ENCODE measurements at places on chromosomes 4 and X.

DNA sequence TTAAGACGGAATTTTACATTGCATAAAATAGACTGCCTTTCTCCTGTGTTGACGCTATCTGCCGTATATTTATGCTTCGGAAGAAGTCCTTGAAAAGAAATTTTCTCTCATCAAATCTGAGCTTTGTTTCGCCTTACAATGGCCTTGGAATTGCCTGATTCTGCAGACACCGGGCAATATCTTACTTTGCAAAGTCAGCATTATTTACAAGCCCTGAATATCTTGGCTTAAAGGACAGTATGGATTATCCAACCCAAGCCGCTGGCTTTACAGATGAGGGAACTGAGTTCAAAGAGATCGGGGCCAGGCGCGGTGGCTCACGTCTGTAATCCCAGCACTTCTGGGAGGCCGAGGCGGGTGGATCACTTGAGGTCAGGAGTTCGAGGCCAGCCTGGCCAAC lies 1.1 kb upstream of the MANBA start:
- H3K27ac ChIP-seq, result no peak overlapping the region
- peak overlapping the region; percentile 95 for H3K4me3 ChIP-seq
- no peaks in the 10 kb centered on the region for H3K36me3 ChIP-seq
- H3K27me3 ChIP-seq, result no peaks in the 10 kb centered on the region
- peaks cover 26% of the 10 kb centered on the region for H3K4me1 ChIP-seq

DNA sequence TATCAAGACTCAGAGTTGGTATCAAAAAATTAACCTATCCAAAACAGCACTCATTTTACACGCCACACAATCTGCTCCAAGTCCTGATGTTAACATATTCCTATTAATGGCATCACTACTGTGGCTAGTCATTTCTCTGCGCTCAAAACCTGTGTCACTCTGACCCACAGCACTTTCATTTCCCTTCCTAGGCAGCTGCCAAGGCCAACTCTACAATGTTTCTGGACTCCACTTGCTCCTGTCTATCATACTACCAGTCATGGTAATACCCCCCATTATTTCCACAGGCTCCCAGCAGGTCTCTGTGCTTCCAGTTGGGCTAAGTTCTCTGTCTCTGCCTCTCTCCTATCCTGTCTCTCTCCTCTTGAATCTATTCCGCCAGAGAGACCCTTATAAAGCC lies 323.6 kb downstream of the NR3C2 start:
- H3K36me3 ChIP-seq, result no peaks in the 10 kb centered on the region
- no peak overlapping the region for H3K4me3 ChIP-seq
- no peaks in the 10 kb centered on the region for H3K27me3 ChIP-seq
- H3K27ac ChIP-seq, result no peak overlapping the region

GRCh38 chr4:37816719-37817118 lies 9.8 kb upstream of the PGM2 start:
- no peak overlapping the region for H3K4me3 ChIP-seq
- 0 out of 2 replicates have a peak, but pooled peaks cover 4% of the 10 kb centered on the region for H3K4me1 ChIP-seq
- H3K27me3 ChIP-seq, result no peaks in the 10 kb centered on the region
- no peak overlapping the region for H3K27ac ChIP-seq

DNA sequence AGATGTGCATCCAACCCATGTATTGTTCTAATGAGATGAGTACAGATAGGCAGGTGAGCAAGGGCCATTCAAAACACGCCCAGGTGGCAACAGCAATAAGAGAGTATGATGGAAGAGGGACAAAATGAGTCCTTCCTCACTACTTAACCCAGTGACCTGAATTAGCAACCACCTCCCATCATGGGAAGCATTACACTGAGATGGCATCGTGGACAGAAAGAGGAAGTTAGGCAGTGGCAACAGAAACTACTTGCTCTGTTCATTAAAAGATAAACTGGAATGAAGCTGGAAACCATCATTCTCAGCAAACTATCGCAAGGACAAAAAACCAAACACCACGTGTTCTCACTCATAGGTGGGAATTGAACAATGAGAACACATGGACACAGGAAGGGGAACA lies 17.2 kb downstream of the RXFP1 start:
- H3K27ac ChIP-seq, result no peak overlapping the region
- no peaks in the 10 kb centered on the region for H3K36me3 ChIP-seq
- peaks cover 48% of the 10 kb centered on the region for H3K4me1 ChIP-seq
- no peak for DNase-seq
- H3K4me3 ChIP-seq, result no peak overlapping the region

GRCh38 chr4:45663628-45664081 lies 460.2 kb downstream of the GABRG1 start:
- H3K27ac ChIP-seq, result no peak overlapping the region
- DNase-seq, result no peak
- no peaks in the 10 kb centered on the region for H3K27me3 ChIP-seq
- H3K36me3 ChIP-seq, result no peaks in the 10 kb centered on the region

GRCh38 chr4:88811904-88812303 lies 114.3 kb upstream of the NAP1L5 start:
- no peaks in the 10 kb centered on the region for H3K36me3 ChIP-seq
- no peak for DNase-seq
- no peaks in the 10 kb centered on the region for H3K27me3 ChIP-seq

DNA sequence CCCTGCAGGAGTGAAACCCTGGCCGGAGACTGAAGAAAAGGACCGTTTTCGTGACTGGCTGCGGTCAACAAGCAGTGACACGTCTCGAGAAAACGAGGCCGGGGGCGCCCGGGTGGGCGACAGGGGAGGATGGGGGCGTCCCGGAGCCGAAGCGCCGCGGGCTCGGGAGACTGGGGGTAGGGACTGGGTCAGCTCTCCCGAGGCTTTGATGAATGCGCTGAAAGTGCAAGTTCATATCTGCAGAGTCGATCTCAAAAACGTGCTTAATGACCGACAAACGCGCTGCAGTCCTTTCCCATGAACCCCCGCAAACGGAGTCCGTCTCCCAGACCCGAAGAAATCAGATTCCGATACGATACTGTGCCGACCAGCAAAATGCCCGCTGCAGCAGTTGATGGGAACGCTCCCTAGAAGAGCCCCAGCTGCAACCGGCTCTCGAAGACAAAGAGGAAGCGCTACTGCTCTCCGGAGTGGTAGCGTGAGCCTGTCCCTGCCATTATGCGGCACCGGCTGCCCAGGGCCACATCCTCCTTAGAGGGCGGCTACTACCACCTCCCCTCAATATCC lies 806 bp upstream of the CD99L2 start:
- no peaks in the 10 kb centered on the region for H3K27me3 ChIP-seq
- DNase-seq, result peak; percentile 13
- no peak overlapping the region for H3K27ac ChIP-seq
- peak overlapping the region; percentile 92 for H3K4me3 ChIP-seq
- H3K36me3 ChIP-seq, result no peaks in the 10 kb centered on the region

Data from PC-3 (cell line).